SHP77 treated with DMSO at 0.1 percent for 48 hours (cell line): ENCODE measurements at places on chromosomes 11 and 22.
A peak's percentile ranks its signal among the peaks of the same experiment; 100 is the strongest.

GRCh38 chr11:46038529-46038928, 82.7 kb downstream of the PHF21A start:
- no peak for DNase-seq

DNA sequence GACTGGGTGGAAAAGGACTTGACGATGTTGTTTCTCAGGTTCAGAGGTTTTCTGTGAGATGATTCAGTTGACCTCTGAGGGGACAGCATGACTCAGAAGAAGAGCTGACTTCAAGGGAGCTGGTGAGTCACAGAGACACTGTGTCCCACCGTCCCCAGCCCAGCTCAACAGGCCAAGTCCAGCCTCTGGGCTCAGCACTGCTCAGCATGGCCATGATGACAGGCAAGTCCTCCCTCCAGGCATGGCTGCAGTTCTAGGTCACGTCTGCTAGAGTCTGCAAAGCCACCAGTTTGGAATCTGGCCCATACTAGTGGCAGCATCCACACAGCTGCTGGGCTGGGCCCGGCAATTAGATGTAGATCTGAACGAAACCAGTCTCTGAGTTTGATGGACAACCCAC, 12.9 kb downstream of the TRIM29 start:
- no peak for DNase-seq

- DNase-seq: no peak
Observed at GRCh38 chr11:109040303-109040702, 375.4 kb downstream of the DDX10 start.

GRCh38 chr11:2779981-2780849, 80.4 kb upstream of the KCNQ1OT1 start:
- DNase-seq: no peak

DNA sequence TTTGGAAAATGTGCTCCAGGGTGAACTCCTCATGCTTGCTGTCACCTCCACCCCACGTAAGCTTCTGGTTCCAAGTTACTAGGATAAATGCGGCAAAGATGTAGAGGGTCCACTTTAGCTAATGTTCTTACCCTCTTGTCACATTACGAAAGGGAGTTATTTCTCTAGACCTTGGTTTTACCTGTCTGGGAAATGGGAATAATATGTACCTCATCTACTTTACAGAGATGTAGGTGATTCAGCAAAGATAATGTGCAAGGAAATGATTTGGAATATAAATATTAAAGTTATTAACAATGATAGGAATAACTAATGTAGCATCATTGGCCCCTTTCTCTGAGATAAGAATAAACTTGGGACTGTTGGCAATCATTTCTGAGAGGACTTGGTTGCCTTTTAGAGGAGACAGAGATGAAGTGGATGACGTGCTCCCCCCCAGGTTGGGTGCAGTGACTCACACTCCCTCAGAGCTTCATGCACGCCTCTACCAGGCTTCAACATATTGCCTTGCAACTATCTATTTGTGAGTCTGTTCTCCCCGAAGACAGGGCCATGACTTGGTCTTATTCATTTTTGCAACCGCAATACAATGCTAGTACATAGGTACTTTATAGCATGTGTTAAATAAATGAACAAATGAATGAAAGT, 97.1 kb downstream of the ME3 start:
- no peak for DNase-seq

DNA sequence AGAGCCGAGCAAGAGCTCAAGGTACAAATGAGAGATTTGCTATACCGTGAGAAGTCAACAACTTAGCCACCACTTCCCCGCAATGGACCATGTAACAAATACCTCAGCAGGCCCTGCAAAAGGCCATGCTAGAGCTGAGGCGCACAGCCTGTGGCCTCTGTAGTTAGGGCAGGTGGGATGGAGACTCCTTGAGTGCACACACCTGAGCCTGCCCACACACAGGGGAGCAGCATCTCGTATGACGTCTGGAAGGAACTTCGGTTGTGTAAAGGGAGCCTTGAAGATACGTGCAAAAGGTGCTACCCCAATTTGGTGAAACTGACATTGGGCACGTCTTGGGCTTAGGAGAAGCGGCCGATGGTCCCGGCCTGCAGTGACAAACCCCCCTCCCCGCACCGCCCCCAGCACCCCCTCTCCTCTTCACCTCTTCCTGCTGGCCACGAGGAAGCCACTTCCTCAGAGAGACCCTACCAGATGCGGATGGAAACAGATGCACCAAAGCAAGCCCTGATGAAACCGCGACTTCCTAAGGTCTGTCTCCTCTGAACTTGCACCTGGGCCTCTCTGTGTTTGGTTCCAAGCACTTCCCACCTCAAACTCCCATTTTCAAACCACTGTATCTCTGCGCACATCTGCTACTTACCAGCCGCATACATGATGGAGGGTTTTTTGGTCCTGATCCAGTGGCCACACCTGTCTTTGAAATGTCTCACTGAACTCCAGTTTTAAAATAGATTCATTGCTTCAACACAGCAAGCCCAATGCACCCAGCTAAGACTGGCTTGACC, 10.6 kb downstream of the CDPF1 start:
- no peak for DNase-seq

DNA sequence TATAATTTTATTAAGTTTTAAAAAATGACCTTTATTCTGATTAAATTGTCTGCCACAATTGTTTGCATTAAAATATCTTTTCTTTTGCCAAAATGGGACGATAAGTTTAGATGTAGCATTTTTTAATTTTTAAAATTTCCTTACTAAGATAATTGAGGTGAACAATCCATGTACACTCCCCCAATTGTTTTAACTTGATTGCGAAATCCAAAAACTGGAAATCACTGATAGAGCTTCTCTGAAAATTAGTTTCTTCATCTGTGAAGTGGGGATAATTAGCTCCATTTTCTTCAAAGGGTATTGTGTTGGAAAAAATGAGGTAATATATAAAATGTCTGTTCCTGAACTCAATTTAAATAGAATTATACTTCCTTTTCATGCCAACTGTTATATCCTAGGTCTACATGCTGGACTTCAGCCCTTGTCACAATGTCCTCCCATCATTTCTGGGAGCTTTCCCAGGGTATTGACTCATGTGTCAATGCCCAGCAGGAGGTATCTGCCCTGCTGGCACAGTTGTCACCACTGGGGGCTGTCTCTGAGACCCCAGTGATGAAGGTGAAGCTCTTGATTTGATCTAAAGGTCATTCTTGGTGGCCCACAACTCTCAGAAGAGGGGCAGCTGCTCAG, 28.7 kb upstream of the NAV2 start:
- no peak for DNase-seq

GRCh38 chr11:86234831-86235461, 9.6 kb upstream of the EED start:
- DNase-seq: no peak

GRCh38 chr11:86355256-86355655, 19.4 kb upstream of the CCDC81 start:
- DNase-seq: no peak

- no peak for DNase-seq
Observed at GRCh38 chr11:12088531-12088930, 21.9 kb upstream of the MICAL2 start.

GRCh38 chr11:27696115-27696514, 4.1 kb downstream of the BDNF start:
- DNase-seq: no peak

DNA sequence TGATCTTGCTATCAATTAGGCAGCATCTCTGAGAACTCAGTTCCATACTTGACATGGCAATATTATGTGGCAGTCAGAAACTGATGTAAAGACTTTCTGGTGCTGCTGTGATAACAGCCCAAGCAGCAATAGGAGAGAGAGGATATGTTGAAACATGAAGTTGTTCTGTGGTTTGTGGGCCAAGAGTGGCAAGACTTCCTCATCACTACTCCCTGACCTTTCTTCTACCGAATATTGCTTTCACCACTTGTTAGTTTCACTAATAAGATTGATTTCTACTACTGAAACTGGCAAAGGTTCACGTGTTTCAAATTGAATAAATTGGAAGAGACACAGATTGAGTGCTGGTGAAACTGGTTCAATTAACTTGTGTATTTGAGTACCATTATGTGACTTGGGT, 852.6 kb upstream of the RAG2 start:
- no peak for DNase-seq

GRCh38 chr11:70002433-70002832, 75.7 kb upstream of the ANO1 start:
- no peak for DNase-seq

- DNase-seq: no peak
Observed at GRCh38 chr11:9784602-9785315, 120.9 kb downstream of the SWAP70 start.

DNA sequence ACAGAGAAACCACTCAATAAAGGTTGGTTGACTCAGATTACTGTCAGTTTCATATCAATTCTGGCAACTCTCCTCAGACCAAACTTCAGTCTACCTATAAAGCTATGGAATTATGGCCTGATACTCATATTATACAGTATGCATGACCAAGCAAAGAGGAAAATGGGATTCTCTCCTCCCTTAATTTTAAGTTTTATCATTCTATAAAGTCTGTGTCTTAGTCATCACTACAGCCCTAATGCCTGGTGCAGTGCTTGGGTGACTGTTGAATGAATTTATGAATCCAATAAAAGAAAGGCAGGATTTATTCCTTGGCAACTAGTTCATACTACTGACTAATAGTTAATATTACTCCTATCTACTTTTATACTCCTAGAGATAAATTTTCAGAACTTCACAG, 37.6 kb upstream of the GRAMD1B start:
- DNase-seq: no peak

DNA sequence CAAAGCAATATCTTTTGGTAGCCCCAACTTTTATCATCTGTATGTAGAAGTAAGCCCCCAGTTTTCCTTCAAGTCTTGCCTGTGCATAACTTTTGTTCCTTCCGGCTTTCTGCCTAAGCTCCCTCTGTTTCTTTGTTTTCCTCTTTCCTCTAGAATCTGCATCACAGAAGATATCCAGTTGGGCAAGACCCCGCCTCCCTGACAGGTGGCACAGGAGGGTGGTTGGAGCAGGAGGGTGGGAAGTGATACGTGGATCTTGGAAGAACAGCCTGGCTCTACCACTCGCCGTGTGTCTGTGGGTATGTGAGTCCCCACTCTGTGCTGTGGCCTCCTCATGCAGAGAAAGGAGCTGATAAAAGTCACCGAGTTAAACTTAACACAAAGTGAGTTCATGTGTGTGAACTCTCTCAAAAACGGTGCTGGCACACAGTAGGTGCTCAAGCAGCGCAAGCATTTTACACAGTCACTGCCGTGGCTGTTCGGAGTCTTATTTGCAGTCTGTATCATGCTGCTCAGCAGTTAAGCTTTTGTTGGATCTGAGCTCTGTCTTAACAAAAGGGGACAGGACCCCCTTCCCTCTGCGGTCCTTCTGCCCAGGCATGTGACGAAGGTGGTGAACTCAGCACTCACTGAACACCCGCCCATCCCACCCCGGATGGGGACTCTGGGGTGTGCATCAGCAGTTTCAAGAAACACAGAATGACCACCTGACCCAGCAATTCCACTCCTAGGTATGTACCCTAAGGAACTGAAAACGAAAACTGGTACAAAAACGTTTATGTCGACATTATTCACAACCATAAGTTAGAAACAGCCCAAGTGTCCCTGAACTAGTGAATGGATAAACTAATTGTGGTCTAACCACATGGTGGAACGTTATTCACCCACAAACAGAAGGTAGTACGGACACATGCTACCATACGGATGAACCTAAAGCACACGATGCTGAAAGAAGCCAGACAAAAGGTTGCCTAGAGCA, 249.1 kb downstream of the CTTN start:
- no peak for DNase-seq

DNA sequence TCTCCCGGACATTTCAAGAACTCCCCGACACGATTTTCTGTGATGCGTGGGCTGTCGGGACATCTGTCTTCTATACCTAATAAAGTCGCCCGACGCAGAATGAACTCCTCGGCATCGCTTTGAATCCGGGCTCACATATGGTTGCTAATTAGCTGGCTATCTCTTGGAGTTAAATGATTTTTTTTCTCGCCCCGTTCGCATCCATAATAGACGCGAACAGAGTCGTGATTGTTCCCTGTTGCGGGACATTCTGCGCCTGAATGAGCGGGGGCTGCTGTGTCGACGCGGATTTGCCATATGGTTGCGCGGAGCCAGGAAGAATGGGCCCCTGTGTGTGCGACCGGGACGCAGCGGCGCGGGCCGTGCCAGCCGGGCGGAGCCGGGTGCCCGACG, 16.4 kb downstream of the CDKN1C start:
- DNase-seq: no peak

GRCh38 chr11:34358728-34359547, 1.1 kb upstream of the ABTB2 start:
- DNase-seq: peak; percentile 46

- DNase-seq: no peak
Observed at GRCh38 chr11:94873916-94874540, 99.3 kb downstream of the CWC15 start.

GRCh38 chr11:95306123-95306522, 75.1 kb upstream of the SESN3 start:
- DNase-seq: no peak

GRCh38 chr11:77154381-77155081, 26.5 kb downstream of the MYO7A start:
- DNase-seq: peak; percentile 55

DNA sequence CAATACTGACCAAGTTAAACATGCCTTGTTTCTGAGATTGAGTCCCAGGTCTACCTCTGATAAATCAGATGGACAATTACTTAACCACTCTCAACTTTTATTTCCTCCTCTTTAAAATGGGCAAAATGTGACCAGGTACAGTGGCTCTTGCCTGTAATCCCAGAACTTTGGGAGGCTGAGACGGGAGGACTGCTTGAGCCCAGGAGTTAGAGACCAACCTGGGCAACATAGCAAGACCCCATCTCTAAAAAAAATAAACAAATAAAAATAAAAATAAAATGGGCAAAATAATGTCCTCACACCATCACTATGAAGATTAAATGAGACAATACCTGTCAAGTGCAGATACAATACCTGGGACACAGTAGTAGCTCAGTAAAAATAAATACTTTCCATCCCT, 33.0 kb downstream of the FZD4 start:
- no peak for DNase-seq

- DNase-seq: no peak
Observed at GRCh38 chr22:23692598-23693291, 1.9 kb downstream of the RGL4 start.

DNA sequence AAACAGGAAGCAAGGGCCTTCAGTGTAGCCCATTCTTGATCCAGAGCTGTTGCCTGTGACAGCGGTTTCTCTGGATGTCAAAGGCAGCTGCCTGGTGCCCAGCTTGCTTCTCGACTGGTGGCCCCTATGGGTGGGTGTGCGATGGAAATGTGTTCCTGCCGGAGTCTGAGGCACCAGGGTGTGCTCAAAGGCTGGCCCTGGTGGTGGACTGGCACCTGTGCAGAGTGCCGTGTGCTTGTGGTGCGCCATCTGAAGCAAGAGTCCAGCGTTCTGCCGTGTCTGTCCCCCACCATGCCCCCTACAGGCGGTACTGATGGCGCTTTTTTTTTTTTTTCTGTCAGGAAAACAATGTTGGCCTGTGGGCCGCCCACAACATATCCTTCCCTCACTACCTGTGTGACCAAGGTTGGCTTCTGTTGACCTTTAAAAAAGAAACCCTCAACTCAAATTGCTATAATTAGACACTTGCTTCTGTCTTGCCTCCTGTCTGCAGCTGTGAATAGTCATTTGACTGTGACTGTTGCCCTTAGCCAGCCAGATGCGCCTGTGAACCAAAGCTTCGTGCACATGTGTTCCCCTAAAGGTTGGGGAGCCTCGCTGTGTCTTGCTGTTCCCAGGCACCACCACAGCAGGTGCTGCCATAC, 4.7 kb upstream of the RANBP1 start:
- peak; percentile 13 for DNase-seq
